Endothelial cell (in vitro differentiated cells): ENCODE measurements at places on chromosomes 11 and 22. TPM values are rescaled to one million over a fixed set of nuclear protein-coding genes. Genes with fewer than 3 reads are reported as not detected.

GRCh38 chr22:44088976-44089570 lies 65.0 kb downstream of the PARVB start:
- DNase-seq: no peak
- no peak overlapping the region for H3K27ac ChIP-seq
- no peak overlapping the region for H3K4me3 ChIP-seq
- H3K36me3 ChIP-seq: peaks cover 8% of the 10 kb centered on the region

PIWIL4 gene
- 0.54 TPM for total RNA-seq

CYP2R1 gene
- total RNA-seq: 22.4 TPM

SOX6 gene
- total RNA-seq: 21.0 TPM

GRCh38 chr22:46522797-46523196 lies 14.6 kb downstream of the CELSR1 start:
- H3K27me3 ChIP-seq: peaks cover 4% of the 10 kb centered on the region
- no peak overlapping the region for H3K27ac ChIP-seq
- DNase-seq: no peak
- H3K4me1 ChIP-seq: no peaks in the 10 kb centered on the region
- no peaks in the 10 kb centered on the region for H3K36me3 ChIP-seq
- no peak overlapping the region for H3K4me3 ChIP-seq

DNA sequence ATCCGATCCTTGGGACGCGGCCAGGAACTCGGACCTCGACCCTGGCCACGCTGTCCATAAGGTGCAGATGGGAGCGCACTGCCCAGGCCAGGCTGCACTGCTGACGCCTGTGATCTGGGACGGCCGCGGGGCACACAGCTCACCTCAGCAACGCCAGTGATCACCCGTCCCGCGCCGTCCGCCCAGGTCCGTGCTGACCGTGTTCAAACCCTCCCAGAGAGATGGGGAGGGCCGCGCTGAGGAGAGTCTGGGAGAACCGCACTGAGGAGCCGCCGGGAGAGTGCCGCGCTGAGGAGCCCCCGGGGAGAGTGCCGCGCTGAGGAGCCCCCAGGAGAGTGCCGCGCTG lies 636 bp downstream of the KCNQ1OT1 start:
- peak overlapping the region; percentile 82 for H3K27ac ChIP-seq
- peak overlapping the region; percentile 93 for H3K4me3 ChIP-seq
- DNase-seq: peak; percentile 24
- peaks cover 21% of the 10 kb centered on the region for H3K4me1 ChIP-seq

GRCh38 chr11:134660416-134660815 lies 248.4 kb upstream of the B3GAT1 start:
- no peak overlapping the region for H3K27ac ChIP-seq
- no peaks in the 10 kb centered on the region for H3K36me3 ChIP-seq
- H3K27me3 ChIP-seq: peaks cover 4% of the 10 kb centered on the region

KCNK7 gene
- total RNA-seq: 2.0 TPM

PTPN5 gene
- total RNA-seq: 16.4 TPM

MTNR1B gene
- not detected for total RNA-seq

- DNase-seq: no peak
- peaks cover 10% of the 10 kb centered on the region for H3K27me3 ChIP-seq
- H3K36me3 ChIP-seq: peaks cover 3% of the 10 kb centered on the region
- peaks cover 10% of the 10 kb centered on the region for H3K4me1 ChIP-seq
- H3K27ac ChIP-seq: no peak overlapping the region
- no peak overlapping the region for H3K4me3 ChIP-seq
These were observed 6.1 kb downstream of the TMEM86A start for GRCh38 chr11:18704698-18705097.

LBHD1 gene
- 11.2 TPM for total RNA-seq

DNA sequence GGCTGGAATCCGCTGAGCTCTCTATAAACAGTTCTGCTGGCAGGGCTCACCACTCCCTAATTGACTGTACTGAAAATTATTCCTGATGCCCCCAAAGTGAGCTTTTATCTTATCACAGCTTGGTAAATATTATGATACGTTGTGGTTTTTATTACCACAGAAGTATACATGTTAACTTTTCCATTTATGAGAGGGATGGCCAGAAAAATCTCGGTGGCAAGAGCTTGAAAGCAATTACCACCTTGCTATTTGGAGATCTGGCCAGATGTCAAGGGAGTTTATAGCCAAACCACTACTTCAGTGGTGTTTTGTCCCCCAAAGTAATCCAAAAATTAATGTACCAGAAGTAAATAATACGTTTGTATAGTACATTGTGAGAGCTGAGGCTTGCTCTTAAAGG lies 75.4 kb upstream of the RCN1 start:
- no peak overlapping the region for H3K4me3 ChIP-seq
- peaks cover 8% of the 10 kb centered on the region for H3K4me1 ChIP-seq
- H3K27me3 ChIP-seq: no peaks in the 10 kb centered on the region
- H3K27ac ChIP-seq: no peak overlapping the region
- no peak for DNase-seq
- no peaks in the 10 kb centered on the region for H3K36me3 ChIP-seq

- no peak for DNase-seq
- H3K27me3 ChIP-seq: peaks cover 3% of the 10 kb centered on the region
- no peak overlapping the region for H3K4me3 ChIP-seq
- no peaks in the 10 kb centered on the region for H3K36me3 ChIP-seq
These were observed 75.3 kb downstream of the APIP start for GRCh38 chr11:34840736-34841386.
